C1 segment of cervical spinal cord (tissue), 14 donors: ENCODE measurements at places on chromosomes 12 and 14.

DNA sequence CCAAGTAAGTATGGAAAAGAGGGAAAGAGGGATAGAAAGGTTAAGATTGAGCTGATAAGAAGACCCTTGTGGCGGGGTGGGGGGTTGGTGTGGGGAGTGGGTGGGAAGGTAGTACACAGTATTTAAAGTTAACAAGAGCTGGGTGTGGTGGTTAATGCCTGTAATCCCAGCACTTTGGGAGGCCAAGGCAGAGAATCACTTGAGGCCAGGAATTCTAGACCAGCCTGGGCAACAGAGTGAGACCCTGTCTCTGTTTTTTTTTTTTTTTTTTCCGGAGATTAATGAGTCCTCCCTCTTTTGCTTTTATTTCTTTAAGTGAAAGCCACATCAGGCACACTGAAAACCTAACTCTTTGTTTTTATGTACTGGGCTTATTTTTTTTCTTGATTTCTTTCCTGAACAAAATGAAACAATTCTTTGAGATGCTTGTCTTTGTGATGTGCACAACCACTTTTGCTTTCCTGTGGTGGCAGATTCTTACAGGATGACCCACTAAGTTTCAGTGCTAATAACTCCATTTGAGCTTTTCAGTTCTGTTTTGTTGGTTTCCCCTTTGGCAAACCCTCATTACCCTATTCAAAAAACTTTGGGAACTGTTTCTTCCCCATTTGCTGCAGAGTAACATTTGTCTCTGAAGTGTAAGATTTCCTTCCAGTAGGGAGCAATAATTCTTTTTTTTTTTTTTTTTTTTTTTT is 54.8 kb downstream of the WNK1 start:
- no peak for DNase-seq

DNA sequence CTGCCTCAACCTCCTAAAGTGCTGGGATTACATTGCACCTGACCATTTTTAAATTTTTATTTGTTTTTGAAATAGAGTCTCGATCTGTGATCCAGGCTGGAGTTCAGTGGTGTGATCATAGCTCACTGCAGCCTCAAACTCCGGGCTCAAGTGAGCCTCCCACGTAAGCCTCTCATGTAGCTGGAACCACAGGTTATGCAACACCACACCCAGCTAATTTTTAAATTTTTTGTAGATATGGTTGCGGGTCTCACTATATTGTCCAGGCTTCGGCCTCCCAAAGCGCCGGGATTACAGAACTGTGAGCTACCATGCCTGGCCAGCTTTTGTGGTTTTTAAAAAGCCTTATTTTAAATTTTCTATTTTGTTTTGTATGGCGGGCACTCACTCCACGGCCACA is 2.2 kb upstream of the DRAM1 start:
- no peak for DNase-seq

GRCh38 chr12:132094269-132094891 is 49.7 kb downstream of the DDX51 start:
- no peak for DNase-seq

- DNase-seq: no peak
These were observed 109.8 kb upstream of the CPSF6 start for GRCh38 chr12:69129564-69129963.

- DNase-seq: no peak
These were observed 220.0 kb downstream of the NEDD1 start for GRCh38 chr12:97127061-97127460.

GRCh38 chr14:96038558-96038919 is 623 bp upstream of the C14orf132 start:
- DNase-seq: no peak

DNA sequence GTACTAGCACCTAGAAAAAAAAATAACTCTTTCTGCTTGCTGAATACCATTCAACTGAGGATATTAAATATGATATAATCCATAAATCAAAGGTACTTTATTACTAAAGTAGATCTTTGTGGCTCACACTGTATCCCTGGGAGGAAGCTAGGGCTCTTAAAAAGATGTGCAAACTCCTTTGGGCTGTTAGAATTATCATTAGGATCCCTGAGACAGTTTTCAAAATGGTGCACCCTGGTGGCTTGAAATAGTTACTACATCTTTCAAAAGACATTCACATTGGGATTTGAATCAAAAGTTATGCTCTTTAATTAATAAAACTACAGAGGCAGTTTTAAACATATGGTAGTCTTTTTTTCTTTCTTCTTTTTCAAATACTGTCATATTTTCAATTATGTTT is 228.5 kb upstream of the G2E3 start:
- no peak for DNase-seq

GRCh38 chr12:100490056-100490455 is 16.4 kb downstream of the NR1H4 start:
- DNase-seq: no peak

DNA sequence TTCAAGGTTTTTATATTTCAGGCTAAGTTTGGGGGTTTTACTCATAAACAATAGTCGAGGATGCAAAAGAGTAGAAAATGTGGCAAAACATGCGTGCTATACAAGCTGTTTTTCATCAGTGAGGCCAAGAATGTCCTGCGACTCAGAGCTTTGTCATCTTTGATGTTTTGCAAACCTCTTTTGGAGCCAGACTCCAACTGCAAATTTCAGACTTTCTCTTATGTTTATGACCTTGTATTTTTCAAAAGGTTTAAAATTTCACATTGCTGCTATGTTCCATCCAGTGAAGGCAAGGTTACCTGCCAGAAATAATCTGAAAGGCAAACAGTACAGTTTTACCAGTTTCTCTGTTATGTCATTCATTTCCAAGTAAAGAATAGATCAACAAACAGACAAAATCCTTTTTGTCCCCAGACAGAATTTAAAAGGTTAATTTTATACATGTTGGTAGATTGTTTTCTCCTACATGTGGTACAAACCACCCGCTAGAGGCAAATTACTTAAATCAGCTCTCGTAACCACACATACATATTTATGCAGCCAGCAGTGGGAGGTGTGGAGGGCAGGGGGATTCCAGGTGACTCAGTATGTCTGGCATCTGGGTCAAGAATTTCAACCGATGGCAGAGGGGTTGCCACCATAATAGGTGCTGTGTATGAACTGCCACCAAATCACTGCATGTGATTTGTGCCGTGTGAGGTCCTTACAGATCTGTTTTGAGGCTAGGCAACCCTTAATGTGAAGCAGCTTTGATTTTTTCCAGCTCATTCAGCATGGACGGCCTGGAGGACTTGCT is 119.8 kb upstream of the CPM start:
- no peak for DNase-seq

DNA sequence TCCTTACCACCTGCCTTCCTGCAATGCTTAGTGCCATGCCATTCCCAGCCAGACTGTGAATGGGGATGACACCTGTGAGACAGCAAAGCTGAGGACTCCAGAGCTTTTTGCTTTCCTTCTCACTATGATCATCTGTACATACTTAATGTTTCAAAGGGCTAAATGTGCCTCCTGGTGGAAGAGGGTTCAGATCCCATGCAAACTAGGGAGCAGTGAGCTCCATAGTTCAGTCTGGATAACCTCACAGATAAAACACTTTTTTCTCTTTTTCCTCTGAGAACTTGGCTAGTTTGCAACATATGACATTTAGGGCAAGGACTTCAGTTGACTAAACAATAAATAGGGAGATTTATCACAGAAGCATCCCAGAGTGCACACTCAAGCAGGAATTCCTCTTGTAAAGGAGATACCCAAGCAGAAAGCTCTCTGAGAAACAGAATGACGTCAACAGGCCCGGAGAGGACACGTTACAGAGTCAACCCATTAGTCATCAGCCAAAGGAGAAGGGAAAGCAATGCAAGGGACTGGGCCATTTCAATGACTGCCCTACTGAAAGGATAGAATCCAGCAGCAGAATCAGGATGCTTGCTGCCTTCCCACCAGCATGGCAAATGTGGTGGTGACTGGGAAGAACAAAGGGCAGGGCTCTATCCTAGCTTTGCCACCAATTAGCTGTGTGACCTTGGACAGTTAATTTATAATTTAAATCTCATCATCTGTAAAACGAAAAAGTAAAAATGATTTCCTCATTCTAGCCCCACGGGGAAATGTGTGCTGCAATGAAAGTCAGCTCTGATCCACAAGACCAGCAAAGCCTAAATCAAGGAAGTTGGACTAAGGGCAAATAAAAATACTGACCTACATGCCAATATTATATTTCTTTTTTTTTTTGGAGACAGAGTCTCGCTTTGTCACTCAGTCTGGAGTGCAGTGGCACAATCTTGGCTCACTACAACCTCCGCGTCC is 80.8 kb upstream of the ACTN1 start:
- no peak for DNase-seq

DNA sequence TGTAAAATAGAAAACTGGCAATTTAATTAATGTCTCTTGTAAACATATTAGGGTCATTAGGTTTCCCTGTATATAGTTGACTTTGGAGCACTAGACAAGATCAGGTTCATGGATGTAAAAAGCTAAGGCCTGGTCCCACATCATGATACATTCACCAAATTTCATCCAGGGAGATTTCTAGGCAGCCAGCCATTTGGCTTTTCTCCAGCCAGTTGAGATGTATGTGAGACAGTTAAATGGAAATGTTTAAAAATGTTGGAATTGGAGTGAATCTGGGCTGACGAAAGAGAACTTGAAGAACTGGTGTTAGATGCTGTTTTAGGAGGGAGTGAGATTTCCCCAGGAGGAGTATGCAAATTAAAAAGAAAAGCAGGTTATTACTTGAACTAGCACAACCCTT is 41.8 kb upstream of the CLEC14A start:
- no peak for DNase-seq

DNA sequence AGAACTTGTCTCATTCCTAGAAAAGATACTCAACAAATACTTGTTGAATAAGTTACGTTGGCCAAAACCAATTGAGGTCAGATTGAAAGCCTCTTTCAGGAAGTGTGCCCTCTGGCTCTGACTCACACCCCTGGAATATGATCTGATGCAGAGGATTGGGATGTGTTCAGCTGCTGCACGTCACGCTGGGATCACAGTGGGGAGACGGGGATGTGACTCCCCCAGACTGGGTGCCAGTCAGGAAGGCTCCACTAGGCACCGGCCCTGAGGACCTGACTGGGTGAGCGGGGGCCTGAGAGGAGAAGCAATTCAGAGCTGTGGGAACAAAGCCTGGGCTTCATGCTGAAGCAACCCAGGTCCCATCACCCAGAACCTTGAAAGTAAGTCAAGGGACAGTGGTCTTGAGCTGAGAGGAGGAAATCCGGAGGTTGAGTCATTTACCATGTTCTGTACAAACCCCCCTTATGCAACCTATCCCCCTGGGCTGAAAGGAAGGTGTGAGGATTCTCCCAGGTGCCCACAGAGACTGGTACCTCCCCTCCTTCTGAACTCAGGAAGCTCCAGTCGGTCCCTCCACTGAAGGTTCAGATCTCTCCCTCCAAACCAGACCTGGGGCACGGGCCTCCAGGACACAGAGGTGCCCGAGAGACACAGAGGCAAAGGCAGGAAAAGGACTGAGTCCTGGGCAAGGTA is 3.9 kb downstream of the CEBPE start:
- DNase-seq: no peak

GRCh38 chr12:3490895-3491144 is 183 bp upstream of the PRMT8 start:
- no peak for DNase-seq

DNA sequence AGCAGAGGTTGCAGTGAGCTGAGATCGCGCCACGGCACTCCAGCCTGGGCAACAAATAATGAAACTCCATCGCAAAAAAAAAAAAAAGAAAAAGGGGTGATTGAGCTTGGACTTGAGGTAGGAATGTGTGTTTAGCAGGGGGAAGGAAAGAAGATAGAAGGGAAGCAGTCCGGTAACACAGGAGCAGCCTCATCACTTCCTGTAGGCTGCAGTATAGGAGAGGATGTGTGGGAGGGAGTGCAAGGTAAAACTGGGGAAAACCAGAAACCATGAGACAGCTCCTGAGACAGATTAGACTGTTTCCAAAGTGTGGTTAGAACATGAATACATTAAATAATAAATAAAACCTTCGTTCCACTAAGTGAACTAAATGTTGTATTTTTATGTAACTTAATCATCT is 49.2 kb downstream of the FGD4 start:
- DNase-seq: no peak

DNA sequence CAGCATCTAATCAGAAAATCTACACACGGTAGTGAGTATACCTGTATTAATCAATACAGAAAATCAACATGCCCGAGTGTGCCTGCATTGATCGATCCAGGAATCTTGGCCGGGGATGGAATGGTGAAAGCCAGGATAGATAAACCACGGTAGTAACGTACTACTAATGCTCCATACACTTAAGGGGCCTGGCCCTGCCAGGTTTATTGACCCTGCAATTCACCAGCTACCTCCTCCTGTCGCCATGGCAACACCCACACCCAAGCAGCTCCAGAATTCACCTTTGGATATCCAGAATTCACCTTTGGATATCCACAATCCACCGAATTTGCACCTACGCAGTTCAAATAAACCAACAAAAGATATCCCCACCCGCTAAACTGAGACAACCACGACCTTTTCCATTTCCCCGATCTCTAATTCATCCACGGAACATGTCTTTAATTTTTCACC is 14.8 kb upstream of the CALM1 start:
- no peak for DNase-seq

GRCh38 chr14:35346738-35347322 is 54.6 kb downstream of the PSMA6 start:
- no peak for DNase-seq

GRCh38 chr14:47148686-47149085 is 497.1 kb upstream of the RPL10L start:
- DNase-seq: no peak

GRCh38 chr14:70780396-70781075 is 28.8 kb downstream of the MAP3K9 start:
- DNase-seq: peak; percentile 29

- DNase-seq: no peak
These were observed 16.7 kb downstream of the COPZ1 start for GRCh38 chr12:54341378-54342300.
